ENCODE measurements at places on chromosomes 12 and 14.

DNA sequence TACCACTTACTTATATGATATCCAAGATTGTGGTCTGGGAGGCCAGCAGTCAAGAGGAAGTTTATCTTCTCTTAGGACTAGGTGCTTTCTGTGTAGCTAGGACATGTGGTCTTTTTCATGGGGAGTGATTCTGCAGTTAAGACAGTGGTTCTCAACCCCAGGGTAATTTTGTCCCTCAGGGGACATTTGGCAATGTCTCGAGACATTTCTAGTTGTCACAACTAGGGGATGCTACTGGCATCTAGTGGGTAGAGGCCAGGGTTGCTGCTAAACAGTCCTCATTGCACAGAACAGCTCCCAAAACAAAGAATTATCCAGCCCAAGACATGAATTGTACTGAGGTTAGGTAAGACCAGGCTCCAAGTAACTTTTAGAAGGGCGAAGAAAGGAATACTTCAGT, 20.0 kb downstream of the AMDHD1 start:
- DNase-seq: no peak

- DNase-seq: no peak
Measured at GRCh38 chr12:6902448-6902847, 2.2 kb upstream of the LRRC23 start.

- no peak for DNase-seq
Measured at GRCh38 chr14:104747876-104748275, 5.1 kb upstream of the SIVA1 start.

DNA sequence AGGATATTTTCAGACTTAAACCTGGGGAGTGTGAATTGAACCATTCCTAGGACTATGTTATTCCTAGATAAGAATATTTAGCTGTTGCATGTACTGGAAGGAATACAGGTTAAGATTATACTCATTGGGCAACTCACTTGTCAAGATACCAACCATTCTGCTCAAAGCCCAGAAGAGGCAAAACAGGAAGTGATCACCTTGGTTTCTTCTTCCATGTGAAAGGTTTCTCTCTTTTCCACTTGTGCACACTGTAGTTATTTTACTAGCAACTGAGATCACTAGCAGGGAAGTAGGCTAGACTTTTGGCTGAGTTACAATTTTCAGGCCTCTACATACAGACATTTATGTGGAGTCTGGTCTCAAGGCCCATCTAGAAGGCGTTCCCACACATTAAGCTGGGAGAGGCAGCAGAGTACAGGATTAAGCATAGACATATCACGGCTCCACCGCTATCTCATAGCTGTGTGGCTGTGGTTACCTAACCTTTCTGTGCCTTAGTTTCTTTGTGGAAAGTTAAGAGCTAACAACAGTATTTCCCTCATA, 83.9 kb upstream of the FERMT2 start:
- no peak for DNase-seq

GRCh38 chr12:121803861-121804416, at the start of gene SETD1B:
Gene SETD1B (plus strand): TSS chr12:121804009. CDS start chr12:121804738, 729 bp downstream.
- peak; percentile 78 for DNase-seq

DNA sequence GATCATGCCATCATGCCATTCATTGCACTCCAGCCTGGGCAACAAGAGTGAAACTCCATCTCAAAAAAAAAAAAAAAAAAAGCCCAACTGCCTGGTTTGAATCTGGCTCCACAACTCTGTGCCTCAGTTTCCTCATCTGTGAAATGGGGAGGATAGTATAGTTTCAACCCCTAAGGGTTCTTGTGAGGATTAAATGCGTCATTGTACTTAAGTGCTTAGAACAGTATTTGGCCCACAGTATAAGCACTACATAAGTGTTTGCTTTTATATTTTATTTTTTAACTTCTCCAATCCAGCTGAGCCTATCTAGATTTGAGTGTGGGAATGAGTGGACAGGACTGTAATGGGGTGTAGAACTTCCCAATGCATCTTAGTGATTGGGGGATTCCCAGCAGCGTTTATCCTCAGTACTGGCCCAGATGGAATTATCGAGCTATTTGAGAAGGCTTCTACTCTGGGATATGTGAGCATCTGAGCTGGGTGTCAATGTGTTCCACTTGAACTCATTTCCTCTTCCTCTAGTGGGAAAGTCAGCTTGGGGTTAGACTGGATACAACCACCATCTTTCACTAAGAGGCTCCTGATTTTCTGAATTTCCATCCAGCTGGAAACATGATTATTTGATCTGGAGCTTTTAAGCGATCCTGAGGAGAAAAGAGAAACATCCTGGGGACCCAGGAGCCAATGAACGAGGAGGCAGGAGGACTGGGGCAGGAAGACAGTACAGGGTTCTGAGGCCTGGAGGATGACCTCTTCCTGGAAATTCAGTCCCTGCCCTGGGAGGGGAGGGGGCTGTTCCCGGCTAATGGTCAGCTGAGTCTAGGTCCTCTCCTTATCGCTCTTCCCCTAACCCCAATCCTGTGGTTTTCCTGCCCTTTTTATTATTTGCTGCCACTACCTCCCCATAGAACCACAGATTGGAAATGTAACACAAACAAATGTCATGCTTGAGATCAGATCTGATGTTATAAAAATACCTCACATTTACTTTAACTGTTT, 9.3 kb upstream of the ESPL1 start:
- DNase-seq: no peak

- DNase-seq: peak; percentile 29
Measured at GRCh38 chr14:104894331-104895206, 29.5 kb downstream of the CEP170B start.

GRCh38 chr14:27091973-27092372, 494.1 kb upstream of the NOVA1 start:
- no peak for DNase-seq

- DNase-seq: no peak
Measured at GRCh38 chr14:74140374-74140850, 55.7 kb downstream of the LIN52 start.

DNA sequence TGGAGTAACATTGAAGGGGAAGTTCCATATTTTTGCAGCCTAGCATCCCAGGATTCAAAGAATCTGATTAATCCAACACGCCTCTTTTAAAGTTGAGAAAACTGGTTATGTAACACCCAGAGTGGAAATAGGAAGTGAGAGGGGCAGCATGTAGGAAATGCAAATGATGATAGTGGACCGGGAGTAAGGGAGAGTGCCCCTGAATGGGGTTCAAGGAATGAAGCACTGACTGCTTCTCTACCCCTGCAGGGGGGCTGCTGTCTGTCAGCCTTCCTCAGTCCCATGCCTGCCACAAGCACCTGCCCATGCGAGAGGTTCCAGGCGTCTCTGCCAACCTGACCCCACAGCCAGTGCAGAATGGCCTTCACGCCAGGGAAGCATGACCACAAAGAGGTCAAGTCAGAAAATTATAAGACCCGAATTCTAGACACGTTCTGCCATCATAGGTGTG, 126.5 kb upstream of the CCND2 start:
- no peak for DNase-seq

DNA sequence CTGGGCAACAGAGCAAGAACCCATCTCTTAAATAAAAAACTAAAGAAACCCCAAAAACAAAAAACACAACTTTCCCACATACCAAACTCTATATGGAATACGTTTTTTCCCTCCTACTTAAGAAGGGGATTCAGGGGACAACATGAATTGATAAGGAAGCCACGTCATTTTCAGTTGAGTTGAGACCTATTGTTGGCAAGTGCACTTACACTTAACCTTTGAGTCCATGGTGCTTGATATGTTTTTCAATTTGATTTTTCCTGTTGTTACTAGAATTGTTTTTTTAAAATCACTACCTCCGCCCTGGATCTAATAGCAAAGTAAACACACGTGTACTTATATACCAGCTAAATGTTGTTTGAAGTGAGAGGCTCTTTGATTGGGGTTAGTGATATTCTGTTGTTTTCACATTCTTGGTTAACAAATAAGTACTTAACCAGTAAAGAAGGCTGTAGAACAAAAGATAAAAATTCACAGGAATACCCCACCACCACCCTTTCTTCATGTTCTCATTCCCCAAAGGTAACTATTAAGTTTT, 2.0 kb downstream of the FAM177A1 start:
- no peak for DNase-seq

GRCh38 chr12:95443459-95443858, 30.5 kb upstream of the METAP2 start:
- no peak for DNase-seq

Data from left lung (tissue), 14 donors.